ENCODE measurements at places on chromosomes 1 and 21.

DNA sequence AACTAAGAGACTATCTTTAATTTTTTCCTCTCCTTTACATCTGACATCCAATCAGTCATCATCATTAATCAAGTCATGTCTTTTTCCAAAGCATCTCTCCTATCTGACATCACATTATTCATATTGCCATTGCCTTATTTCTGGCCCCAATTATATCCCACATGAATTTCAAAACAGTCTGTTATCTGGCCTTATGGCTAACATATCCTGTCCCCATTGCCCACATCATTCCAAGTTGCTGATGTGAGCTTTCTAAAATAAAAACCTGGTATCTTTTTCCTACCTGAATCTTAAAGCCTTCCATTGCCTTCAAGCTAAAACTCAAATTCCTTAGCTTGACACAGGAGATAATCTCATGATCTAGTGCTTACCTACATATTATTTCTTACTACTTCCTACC, 283.9 kb downstream of the LRRC40 start:
- no peak for DNase-seq

- no peak for DNase-seq
Observed at GRCh38 chr21:16709866-16710550, 802.8 kb upstream of the CXADR start.

GRCh38 chr1:201085902-201086735, 26.1 kb downstream of the CACNA1S start:
- DNase-seq: no peak

- peak; percentile 45 for DNase-seq
Observed at GRCh38 chr1:23619299-23620188, 60.2 kb upstream of the ID3 start.

DNA sequence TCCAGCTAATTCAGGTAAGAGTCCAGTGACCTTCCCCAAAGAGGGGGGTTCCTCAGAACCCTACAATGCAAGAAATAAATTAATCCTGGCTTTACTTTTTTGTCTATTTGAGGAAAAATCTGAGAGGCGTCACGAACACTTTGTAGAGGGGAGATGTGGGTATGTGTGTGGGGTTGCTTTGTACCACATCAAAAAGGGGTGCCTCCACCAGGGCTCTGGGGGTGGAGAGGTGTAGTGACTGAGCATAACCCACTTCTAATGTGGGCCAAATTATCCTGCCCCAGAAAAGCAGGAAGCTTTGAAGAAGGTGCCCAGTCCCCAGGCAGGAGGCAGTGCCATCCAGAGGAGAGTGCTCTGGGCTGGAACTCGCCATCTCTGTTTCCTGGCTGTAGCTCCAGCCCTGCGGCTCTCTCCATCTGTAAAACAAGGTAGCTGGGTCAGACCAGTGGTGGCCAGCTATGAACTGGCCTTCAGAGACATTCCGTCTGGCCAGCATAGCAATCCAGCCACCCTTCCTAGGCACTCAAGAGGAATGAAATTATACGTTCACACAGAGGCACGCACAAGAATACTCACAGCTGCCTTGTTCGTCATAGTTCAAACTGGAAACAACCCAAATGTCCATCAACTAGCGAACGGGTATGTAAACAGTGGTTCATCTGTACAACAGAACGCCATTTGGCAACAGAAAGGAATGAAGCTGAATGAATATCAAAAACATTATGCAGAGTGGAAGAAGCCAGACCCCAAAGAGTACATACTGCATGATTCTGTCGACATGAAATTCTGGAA, 45.4 kb upstream of the TNFRSF1B start:
- no peak for DNase-seq

GRCh38 chr1:86537928-86538695, 8.8 kb upstream of the CLCA4 start:
- DNase-seq: no peak

DNA sequence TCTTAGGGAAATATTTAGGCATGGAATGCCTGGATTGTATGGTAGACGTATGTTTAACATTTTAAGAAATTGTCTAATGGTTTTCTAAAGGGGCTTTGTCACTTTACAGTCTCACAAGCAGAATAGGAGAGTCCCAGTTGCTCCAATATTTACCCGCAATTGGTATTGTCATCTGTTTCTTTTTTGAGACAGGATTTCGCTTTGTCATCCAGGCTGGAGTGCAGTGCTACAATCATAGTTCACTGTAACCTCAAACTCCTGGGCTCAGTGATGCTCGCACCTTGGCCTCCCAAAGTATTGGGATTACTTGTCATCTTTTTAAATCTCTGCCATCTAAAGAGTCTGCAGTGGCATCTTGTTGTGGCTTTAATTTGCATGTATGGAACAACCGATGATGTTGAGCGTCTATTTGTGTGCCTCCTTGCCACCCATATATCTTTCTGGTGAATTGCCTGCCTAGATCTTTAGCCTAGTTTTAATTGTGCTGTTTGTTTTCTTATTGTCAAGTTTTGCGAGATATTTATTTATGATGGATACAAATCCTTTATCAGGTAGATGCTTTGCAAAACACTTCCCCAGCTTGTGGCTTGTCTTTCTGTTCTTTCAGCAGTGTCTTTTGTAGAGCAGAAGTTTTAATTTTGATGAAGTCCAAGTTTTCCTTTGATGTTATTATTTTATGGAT, 32.0 kb upstream of the EDARADD start:
- no peak for DNase-seq

- no peak for DNase-seq
Observed at GRCh38 chr1:160209321-160210046, 4.3 kb downstream of the PEA15 start.

DNA sequence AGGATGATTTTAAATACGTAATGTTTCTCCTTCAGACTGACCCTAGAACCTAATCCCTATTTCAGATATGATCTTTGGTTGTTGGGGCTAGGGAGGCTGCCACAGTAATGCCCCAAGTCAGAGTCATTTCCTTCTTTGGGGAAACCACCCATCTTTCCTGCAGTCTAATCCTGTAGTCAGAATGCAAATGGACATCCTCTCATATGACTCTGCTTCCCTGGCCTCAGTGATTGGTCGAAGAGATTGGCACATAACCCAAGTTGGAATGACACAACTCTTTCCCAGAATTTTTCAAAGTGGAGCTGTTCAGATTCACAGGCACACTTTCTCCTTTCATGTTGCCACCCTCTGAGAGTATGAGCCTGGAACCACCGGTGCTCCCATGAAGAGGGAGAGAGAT, 58.8 kb upstream of the ZNF644 start:
- DNase-seq: no peak

DNA sequence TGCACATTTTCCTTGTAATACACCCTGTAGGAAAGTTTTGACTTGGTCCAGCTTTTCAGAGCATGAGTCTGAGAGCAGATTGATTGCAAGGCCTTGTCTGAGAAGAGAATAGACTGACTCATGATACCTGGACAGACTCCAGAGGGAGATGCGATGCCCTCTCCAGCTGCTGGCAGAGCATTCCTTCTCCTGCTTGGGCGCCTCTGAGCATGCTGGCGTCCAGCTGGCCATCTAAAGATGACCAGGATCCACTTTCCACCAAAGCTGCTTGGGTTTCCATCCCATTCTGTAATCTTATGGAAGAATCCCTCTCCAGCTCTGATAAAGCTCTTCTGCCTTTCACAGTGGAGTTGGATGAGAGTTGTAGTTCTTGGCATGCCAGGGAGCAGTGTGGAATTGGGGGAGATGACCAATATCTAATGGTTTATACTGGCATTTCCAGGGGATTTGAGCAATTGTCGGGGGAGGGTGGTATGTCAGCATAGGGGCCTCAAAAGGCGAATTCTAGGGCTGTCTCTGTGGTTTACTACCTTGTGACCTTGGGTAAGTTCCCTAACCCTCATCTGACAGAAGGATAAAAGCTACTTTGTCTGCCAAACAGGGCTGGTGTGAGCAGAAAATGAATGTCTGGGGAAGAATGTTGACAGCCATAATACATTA, 19.5 kb downstream of the SZRD1 start:
- no peak for DNase-seq

- DNase-seq: no peak
Observed at GRCh38 chr1:156045076-156045475, 8.5 kb downstream of the UBQLN4 start.

GRCh38 chr21:18832950-18833349, 429.4 kb upstream of the TMPRSS15 start:
- DNase-seq: no peak

DNA sequence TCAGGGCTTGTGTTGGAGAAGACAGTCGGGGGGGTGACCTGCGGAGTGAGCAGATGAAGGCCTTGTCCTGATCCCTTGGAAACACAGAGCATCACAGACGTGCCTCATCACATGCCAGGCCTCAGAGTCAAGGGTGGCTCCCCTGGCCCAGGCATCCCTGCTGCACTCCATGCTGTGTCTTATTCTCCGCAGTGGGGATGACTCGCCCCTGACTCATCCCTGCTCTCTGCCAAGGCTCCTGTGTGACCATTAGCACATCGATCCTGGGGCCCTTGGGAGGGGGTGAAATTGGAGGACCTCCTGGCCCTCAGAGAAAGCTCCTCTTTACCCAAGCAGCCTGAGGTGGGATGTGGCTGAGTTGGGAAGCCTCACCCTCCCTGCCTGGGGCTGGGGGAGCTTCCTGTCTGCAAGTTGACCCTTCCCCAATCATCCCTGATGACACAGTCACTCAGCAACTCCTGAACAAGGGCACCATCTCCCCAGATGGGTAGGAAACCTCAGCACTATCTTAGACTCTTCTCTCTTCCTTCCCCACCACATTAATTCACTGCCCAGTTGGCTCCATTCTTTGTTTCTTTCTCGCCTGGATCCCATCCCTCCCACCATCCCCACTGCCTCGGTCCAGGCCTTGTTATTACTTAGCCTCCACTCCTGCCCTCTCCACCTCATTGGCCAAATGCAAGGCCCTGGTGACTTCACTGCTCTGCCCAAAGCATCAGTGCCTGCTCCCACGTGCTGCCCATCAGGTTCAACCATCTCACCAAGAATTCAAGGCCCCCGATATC, 74.6 kb downstream of the CAMK2N1 start:
- DNase-seq: no peak

- no peak for DNase-seq
Observed at GRCh38 chr1:21909286-21909759, 27.8 kb downstream of the HSPG2 start.

DNA sequence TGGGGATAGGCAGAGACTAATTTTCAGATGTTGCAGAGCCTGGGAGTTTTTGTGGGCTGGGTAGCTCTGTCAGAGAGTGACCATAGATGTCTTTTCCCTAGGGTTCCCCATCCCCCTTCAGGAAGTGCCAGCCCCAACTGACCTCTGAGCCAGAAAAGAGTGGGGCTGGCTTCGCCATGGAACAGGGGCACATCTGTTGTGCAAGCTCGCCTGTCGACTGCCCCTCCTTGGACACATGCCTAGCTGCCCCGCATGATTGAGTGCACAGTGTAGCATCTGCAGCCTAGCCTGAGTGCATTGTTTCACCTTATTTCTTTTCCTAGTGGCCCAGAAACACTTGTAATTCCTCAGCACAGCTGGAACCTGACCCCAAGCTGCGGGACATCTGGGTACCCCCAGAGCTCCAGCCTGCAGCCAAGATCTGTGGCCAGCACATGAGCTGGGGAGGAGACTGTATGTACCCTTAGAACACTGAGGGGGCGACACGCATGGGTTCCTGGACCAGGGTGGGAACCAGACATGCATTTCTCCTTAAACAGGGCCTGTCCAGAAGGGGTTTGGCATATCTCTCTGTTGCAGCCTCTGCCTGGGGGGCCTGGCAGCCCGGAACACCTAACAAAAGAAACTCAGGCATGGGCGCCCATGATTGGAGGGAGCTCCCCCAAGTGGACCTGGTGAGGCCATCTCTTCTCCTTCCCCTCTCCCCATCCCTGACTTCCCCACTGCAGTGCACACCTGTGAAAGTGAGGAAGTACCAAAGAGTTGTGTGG, 55.2 kb downstream of the SYT14 start:
- DNase-seq: no peak

DNA sequence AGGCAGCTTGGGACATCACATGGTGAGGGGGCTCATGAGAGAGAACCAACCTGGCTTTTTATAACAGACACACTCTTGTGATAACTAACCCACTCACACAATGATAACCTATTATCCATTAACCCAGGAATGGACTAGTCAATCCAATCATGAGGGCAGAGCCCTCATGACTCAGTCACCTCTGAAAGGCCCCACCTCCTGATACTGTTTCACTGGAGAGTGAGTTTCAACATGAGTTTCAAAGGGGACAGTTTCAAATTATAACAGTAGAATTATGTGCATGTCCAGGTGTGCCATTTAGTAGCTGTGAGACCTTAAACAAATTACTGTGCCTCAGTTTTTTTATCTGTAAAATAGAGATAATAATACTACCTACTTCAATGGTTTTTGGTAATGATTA, 47.6 kb upstream of the PPP2R5A start:
- DNase-seq: no peak

DNA sequence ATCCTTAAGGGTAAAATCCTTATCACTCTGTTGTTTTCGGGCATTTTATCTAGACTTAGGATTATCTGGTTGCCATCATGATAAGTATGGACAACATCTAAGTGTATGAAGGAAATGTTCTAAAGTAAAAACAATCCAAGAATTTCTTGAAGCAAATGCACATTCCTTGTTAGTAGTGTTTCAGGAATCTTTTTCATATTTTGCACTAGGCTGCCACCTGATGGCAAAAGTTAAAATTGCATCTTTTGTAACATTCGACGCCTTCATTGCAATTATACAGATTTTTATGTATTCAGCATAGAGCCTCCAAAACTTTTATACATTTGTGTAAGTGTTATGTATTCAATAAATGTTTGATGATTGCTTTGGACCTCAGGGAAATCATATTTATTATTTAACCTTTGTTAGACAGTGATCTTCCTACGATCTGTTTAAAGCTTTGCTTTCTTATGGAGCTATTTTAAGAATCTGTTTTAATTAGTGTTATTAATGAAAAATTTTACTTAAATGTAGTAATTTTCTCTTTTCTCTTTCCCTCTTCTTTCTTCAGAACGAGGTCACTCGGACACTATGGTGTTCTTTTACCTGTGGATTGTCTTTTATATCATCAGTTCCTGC, 49.4 kb upstream of the KIAA1614 start:
- DNase-seq: no peak

DNA sequence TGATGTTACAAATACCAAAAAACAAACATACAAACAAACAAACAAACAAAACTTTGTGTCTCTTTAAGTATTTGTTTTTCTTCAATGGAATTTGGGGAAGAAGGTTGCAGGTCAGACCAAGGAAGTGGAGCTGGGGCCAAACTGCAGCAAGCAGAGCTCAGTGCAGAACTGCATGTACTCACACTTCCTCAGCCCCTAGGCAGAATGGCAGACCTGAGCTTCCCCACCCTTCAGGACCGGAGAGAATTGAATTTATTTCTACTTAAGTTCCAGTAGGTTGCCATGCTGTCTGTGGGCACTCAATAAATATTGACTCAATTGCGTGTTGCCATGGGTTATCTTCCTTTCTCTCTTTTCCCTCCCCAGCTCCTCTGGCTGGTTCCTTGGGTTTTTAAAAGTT, 173.6 kb downstream of the PTGER3 start:
- no peak for DNase-seq

- peak; percentile 13 for DNase-seq
Observed at GRCh38 chr1:89198491-89199072, at the start of gene GBP4. Gene GBP4, minus strand, starts transcription at chr1:89198942. Its CDS starts 108 bp downstream, at chr1:89198834.

GRCh38 chr1:40636777-40637176, 28.7 kb downstream of the RIMS3 start:
- DNase-seq: no peak
